CD4-positive, CD25-positive, alpha-beta regulatory T cell (primary cell): ENCODE measurements at places on chromosomes 16 and 17.

DNA sequence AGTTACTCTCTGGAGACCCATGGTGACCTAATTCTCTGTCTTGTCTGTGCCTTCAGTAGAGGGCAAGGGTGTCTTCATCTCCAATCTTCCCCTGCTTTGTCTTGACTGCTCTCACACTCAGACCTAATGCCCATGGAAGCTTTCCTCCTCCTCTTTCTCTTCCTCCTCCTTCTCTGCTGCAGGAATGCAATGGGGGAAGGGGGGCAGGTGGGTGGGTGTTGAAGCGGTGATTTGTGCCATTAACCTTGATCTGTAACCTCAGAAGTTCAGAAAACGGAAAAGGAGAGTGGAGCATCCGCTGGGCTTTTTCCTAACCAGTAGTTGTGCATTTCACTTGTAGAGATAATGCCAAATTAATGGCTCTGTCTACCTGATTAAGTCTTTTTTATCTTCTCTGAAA lies 172.3 kb upstream of the CDH11 start:
- no peaks in the 10 kb centered on the region for H3K27me3 ChIP-seq
- DNase-seq = no peak
- no peak overlapping the region for H3K4me3 ChIP-seq
- H3K36me3 ChIP-seq = no peaks in the 10 kb centered on the region

GRCh38 chr16:46583036-46583435 lies 38.1 kb downstream of the SHCBP1 start:
- no peak overlapping the region for H3K27ac ChIP-seq
- DNase-seq = no peak
- H3K4me3 ChIP-seq = peak overlapping the region; percentile 46

GRCh38 chr17:45130681-45131615 lies 1.4 kb downstream of the PLCD3 start:
- DNase-seq = no peak
- no peak overlapping the region for H3K27ac ChIP-seq
- H3K4me3 ChIP-seq = no peak overlapping the region
- no peaks in the 10 kb centered on the region for H3K27me3 ChIP-seq

- peaks cover 79% of the 10 kb centered on the region for H3K4me1 ChIP-seq
- peaks cover 21% of the 10 kb centered on the region for H3K36me3 ChIP-seq
- peak overlapping the region; percentile 77 for H3K4me3 ChIP-seq
These were observed 863 bp downstream of the LIMD2 start for GRCh38 chr17:63698886-63699637.

DNA sequence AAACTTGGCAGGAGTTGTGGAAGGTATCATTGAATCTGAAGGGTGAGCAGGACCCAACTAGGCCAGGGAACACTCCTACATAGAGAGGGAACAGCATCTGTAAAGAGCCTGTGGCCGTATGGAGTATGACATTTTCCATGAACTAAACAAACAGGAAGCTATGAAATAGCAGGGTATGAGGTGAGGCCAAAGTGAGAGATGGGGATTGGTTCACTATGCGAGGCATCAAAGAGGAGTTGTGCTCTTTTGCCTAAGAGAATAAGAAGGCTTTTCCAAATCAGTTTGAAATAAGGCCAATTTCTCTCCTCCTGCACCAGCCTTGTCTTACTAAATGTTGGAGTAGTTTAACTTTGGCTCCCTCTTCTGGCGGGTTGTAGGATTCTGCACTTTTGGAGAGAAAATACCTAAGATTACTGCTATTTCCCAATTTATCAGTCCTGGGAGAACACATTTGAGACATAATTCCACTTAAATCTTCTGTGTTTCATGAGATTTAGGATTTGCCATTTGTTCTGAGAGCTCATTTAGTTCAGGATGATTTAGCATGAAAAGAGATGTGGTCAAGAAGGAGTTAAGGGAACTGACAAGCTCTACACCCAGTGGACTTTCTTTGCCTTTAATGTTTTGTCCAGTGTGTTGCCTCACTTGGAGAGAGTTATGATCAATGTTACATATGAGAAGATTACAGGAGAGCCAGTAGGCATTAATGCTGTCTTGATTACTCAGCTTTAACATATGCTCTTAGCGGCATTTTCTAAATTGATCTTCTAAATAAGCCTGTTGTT lies 55.4 kb downstream of the TNRC6C start:
- peak; percentile 35 for DNase-seq
- H3K4me1 ChIP-seq = no peaks in the 10 kb centered on the region
- H3K27ac ChIP-seq = peak overlapping the region; percentile 18
- H3K27me3 ChIP-seq = no peaks in the 10 kb centered on the region
- peaks cover 25% of the 10 kb centered on the region for H3K36me3 ChIP-seq

DNA sequence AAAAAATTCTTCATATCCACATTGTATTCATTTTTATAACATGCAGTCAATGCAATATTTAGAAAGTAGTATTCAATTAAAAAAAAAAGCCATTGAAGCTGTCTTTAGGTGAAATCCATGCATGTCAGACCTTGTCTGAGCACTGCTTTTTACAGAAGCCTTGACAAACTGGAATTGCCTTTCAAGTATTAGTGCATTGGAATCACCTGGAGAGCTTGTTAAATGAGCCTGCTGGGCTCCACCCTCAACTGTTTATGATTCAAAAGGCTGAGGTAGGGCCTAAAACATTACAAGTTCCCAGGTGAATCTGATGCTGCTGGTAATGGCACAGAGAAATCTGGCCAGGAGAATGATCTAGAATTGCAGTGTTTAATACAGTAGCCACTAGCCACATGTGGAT lies 85.8 kb downstream of the HIC1 start:
- no peaks in the 10 kb centered on the region for H3K27me3 ChIP-seq
- no peak overlapping the region for H3K4me3 ChIP-seq
- peaks cover 14% of the 10 kb centered on the region for H3K36me3 ChIP-seq
- H3K27ac ChIP-seq = no peak overlapping the region
- peaks cover 4% of the 10 kb centered on the region for H3K4me1 ChIP-seq
- no peak for DNase-seq

DNA sequence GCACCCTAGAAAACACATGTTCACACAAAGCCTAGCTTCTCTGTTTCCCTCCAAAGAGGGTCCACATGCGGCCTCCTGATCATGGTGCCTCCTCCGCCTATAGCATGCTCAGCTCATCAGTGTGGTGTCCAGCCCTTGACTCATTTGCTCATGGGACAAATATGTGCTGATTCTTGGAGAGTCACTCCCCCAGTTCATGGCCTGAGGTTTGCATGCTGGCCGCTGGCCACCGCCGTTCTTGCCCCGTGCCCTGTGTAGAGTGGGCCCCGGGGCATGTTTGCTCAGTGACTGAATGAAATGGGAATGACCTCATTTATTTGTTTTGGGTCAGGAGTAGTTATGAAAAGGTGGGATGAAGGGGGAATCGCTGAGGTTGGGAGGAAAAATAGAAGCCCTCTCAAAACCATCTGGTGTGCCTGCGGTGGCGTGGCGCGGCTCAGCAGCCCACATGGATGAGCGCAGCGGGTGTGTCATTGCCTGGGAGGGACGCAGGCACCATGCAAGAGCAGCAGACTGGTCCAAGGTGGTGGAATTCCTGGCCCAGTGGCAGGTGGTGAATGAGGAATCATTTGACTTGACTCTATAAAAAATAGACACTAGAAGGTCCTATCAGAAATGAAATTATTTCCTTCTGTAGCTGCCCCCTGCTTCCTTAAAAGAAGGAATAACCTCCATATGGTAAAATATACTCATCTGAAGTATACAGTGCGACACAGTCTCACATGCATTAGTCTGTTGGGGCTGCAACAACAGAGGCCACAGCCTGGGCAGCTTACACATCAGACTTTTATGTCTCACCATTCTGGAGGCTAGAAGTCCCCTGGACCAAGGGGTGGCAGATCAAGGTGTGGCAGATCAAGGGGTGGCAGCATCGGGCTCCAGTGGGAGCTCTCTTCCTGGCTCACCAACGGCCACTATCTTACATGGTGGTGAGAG lies 31.7 kb downstream of the CRISPLD2 start:
- no peak for DNase-seq
- H3K4me1 ChIP-seq = no peaks in the 10 kb centered on the region
- no peak overlapping the region for H3K4me3 ChIP-seq
- H3K36me3 ChIP-seq = no peaks in the 10 kb centered on the region
